ENCODE measurements at places on chromosomes 5 and 9. TPM values are rescaled to one million over a fixed set of nuclear protein-coding genes. Genes with fewer than 3 reads are reported as not detected.
A peak's percentile ranks its signal among the peaks of the same experiment; 100 is the strongest.

- ATAC-seq = no peak
These were observed 601.5 kb downstream of the ACTL7B start for GRCh38 chr9:108254236-108254635.

TAF11L2 gene
- total RNA-seq = not detected

DNA sequence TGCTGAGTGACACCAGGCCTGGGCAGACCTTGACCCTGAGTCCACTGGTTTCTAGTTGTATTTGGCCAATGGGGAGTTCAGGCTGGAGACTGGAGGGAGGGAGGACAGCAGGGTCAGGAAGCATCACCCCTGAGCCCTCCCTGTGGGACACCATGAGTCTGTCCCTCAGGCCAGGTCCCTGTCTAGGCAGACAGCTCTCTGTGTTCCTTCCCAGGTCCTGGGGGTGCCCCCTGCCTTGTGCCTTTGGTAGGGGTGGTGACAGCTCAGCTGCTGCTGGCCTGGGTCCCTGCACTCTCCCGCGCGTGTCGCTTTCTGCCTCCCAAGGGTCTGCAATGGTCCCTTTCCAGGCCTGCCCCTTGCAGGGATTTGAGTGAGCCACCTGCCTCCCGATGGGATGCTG, 125.5 kb downstream of the OLFM1 start:
- no peak for ATAC-seq

CYSTM1 gene
- total RNA-seq = 11.4 TPM

GRCh38 chr5:172096207-172096940, 89.9 kb upstream of the FBXW11 start:
- no peak for ATAC-seq

- peak; percentile 81 for ATAC-seq
These were observed 3.7 kb upstream of the FSD1L start for GRCh38 chr9:105444130-105444529.

RNF224 gene
- 2.7 TPM for total RNA-seq

IL6ST gene
- total RNA-seq = 55.2 TPM

MCCC2 gene
- 34.1 TPM for total RNA-seq

- ATAC-seq = no peak
These were observed 12.5 kb downstream of the PTCH1 start for GRCh38 chr9:95504053-95504963.

DNA sequence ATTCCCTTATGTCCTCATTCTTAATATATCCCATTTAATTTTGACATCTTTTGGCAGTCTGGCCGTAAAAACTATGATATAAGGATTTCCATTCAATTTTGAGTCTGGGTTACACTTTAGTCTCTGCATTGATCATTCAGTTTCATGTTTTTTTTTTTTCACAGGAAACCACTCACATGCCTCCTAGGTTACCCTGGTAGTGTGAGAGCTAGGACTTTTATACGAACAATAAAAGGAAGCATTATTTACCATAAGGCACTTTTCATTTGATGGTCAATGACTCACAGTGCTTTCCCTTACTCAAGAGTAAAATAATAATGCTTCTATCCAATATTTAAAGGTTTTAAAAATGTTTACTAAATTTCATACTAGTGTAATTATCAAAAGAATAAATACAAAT, 16.4 kb upstream of the DMAC1 start:
- no peak for ATAC-seq

DNA sequence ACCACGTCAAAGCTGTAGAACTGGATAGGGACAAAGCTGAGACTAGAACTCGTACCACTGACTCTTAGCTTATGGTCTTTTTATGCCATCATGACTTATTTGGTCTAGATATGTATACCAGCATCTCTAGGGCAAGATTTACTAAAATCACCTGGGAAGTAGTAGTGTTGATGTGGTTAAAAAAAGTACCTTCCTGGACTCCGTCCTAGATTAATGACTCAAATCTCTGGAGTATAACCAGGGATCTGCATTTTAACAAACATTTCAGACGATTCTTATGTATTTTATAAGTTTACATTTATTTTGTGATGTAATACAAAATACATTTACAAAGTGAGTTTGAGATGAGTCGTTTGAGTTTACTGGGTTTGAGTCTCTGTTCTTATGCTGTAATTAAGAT, 68.7 kb downstream of the ARHGAP26 start:
- ATAC-seq = no peak

- ATAC-seq = peak; percentile 25
These were observed 35.7 kb upstream of the EGFL7 start for GRCh38 chr9:136626740-136627642.

DNA sequence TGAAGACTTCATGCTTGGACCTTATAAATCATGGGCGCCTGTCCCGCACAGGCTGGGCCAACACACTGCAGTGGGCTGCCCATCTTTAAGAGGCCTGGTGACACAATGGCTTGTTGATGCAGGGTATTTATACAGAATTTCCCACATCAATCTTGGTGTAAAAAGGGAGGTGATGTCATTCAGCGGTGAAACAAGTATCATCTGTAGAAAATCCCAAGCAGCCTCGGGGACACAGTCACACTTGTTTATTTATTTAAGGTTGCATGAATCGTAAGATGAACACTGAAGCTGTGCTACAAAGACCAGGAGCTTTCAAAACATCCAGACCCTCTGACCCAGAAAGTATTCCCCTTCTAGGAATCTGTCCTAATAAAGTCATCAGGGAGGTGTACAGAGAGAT, 40.5 kb downstream of the SMIM23 start:
- ATAC-seq = no peak

DPYSL3 gene
- 5.1 TPM for total RNA-seq

SIT1 gene
- 0.44 TPM for total RNA-seq

DNA sequence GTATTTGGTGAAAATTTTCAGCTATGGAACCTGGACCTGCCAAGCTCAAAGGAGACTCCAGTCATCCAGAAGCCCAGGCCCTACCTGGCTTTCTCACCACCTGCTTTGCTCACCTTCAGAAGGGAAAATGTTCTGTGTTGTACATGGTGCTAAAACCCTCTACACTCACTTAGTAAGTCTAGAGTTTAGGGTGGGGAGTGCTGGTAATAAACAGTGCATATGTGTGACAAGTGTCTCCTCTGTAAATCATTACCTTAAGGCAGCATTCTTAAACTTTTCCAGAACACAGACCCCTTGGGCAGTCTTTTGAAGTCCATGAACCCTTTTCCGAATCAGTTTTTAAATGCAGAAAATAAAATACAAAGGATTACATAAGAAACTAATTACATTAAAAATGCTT, 248.8 kb upstream of the PIK3R1 start:
- no peak for ATAC-seq

Data from esophagus mucosa (tissue), 1 donor.